ENCODE measurements at places on chromosomes 11 and 22.

- DNase-seq: no peak
These were observed 16.4 kb downstream of the C1QTNF6 start for GRCh38 chr22:37171662-37172061.

DNA sequence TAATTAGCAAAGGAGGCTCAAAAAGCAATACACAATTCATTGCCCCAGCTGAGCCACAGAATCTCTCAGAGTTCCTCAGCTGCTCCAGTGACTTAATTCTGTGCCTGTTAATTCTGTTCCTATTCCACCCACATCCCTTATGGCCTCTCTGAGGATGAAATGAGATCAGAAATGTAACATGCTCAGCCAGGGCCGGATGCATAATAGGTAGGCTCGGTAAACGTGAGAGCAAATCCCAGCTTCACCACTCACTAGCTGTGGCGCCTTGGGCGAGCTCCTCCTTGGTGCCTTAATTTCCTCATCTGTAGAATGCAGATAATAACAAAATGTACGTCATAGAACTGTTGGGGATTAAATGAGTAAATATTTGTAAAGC lies 42.8 kb upstream of the DKK3 start:
- no peak for DNase-seq

DNA sequence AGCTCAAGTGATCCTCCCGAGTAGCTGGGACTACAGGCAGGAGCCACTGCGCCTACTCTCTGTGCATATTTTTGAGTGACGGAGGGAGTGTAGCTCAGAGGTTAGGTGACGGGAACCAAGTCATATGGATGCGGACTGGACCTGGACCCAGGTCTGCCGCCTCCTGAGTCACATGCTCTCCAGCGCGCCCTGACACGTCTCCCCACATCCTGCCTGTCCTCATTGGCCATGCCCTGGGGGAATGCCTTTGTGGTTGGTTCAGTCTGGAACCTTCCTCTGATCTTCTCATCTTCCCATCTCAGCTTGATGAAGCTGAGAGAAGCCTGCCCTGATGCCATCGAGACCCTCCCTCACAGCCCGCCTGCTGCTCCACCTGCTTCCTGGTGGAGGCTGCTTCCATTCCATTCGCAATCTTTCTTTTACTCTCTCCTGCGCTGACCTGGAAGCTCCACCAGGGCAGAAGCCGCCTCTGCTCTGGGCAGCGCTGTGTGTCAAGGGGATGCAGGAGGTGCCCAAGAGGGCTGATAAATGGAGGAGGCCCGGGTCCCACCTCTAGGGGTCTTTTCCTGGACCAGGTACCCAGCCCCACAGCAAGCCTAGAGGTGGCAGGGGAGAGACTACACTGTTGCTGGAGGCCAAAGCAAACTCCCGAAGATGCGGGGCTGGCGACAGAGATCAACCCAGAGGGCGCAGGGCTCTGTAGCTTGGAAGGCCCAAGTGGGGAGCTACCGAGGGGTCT lies 13.9 kb upstream of the BAIAP2L2 start:
- no peak for DNase-seq

- no peak for DNase-seq
These were observed 29.7 kb upstream of the NXPE4 start for GRCh38 chr11:114625294-114625693.

DNA sequence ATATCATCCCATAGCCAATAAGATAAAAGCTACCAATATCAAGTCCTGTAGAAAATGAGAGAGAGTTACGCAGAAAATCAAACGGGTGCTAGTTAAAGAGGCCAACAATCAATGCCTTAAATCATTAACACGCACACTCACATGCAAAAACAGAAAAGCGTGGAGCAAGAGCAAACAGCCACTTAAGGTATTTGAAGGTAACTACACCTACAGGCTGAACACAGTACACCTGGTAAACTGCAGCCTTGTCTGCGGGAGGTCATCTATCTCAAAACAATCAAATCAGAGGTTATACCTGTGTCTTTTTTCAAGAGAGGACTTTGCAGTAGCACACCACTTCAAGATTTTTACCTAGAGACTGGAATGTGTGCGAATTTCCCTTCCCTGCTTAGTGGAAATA lies 23.6 kb downstream of the SLC35F2 start:
- DNase-seq: no peak

DNA sequence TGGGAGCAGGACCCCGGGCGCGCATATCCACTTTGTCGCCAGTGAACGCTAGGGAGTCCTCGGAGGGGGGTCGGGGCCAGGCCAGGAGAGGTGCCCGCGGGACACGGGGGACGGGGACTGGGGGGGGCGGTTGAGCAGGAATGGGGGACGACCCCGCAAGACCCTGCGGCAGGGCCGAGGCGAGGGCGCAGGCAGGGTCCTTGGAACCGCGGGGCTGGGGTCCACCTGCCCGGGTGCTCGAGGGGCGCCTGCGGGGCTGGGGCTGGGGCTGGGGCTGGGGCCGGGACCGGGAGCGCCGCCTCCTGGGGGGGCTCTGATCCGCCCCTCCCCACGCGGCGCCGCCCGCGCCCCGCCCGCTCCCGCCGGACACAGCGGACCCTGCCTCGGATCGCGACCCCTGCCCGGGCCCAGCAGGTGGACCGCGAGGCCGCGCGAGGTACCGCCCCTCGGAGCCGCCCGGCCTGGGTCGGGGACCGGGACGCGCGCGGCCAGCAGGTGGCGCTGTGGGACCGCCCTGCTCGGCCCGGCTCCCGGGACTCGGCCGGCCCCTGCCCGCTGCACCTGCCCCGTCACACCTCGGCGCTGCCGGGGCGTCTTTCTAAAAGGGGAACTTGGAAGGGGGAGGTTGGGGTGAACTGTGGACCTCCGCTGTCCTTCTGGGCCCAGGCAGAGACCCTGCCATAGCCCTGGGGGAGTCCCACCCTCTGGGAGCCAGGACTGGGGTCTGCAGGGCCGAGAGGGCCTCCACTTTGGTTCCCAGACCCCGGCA lies 11.0 kb downstream of the CRELD2 start:
- DNase-seq: peak; percentile 68

DNA sequence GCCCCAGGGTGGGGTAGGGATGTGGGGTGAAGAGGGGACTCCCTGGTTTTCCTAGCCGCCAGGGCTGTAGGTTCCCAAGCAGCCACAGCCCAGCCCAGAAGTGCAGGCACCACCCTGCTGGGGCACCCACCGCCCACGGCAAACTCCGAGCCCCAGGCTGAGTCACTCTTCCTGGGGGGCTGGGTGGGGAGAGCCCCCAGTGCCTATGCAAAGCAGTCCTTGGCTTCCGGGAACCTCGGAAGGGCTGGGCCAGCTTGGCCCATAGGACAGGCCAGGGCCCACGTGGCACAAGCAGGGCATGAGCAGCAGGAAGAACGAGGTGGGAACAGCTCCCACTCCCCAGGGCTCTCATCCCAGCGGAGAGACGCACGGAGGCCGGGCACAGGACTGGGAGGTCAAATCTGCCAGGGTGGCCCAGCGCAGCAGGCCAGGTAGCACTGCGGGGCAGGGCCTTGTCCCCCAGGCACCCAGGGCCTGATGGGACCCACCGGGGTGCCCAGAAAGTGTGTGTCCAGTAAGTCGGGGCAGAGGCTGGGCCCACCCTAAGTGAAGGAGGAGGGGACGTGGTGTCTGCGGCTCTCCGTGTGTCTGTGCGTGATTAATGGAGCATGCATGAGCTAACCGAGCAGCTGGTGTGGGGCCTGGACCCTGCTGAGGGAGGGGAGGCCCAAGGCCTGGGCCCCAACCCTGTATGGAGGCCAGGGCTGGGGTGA lies 4.6 kb upstream of the IL17REL start:
- peak; percentile 81 for DNase-seq

DNA sequence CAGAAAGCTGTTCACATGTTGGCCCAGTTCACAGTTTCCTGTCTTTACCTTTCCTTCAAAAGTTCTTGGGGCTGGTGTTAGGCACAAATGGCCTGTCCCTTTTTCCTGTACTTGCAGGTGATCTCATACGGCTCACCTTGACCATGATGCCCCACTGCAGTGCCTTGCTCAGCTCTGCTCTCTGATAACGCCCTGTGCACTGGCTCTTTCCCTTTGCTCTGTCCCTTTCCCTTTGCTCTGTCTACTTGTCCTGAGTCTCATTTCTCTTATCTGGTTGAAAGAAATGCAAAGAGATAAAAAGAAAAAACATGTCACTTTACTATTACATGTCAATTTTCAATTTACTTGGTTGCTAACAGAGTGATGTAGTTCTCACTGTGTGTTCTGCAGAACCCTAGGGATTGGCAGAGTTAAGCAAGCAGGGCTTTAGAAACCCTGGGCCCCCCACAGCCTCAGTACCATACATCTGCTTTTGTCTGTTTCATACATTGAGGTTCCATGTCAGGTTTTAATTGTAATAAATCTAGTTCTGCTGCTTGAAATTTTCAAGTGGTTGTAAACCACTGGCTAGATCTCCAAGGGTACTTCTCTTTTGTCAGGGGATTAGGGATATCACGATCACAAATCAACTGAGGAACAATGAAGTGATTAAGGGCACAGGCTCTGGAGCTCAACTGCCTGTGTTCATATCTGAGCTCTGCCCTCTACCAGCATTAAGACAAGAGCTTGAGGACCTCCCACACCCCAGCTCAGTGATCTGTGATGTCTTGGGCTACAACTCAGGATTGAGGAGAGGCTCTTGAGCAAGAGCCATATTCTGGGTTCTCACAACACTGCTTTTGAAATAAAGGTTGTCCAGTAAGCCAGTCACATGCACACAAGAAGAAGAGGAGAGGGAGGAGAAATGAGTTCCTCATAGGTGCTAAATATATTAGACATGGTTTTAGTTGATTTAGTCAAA lies 16.3 kb upstream of the SORL1 start:
- DNase-seq: no peak

GRCh38 chr22:44622147-44622427 lies 79.9 kb upstream of the PRR5 start:
- no peak for DNase-seq

GRCh38 chr11:101336155-101336554 lies 206.5 kb upstream of the PGR start:
- DNase-seq: no peak

- no peak for DNase-seq
These were observed 2.0 kb upstream of the TBX10 start for GRCh38 chr11:67641338-67642172.

DNA sequence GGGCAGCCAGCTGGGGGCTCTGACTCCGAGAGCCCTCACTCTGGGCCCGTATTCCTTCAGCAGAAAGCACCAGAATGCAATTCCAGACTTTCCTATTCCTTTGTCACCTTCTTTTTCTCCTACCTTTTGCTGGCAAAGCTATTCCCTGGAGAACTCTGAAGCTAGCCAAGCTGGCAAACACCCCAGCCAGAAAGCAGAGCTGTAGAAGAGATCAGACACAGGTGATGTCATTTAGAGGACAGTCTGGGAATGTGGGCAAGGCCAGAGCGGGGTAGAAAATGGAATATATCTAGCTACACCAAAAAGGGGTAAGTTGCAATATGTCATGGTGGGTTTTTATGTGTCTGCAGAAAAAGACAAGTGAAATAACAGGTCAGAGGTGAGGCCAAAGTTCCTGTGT lies 205.1 kb downstream of the NXPE2 start:
- no peak for DNase-seq

- no peak for DNase-seq
These were observed 11.4 kb upstream of the ARHGEF17 start for GRCh38 chr11:73296501-73297230.

DNA sequence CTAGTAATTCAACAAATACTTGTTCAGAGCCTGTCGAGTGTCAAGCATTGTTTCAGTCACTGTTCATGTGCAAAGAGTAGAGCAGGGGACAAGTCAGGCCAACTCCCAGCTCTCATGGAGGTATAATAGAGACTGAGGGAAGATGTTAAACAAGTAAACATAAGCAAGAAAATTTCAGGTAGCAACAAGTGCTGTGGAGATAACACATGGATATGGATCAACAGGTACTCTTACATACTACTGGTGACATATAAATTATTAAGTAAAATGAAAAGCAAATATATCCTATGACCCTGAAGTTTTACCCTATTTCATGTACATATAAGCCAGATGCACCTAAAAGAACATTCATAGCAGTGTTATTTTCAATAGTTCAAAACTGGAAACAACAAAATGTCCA lies 42.7 kb downstream of the SIK2 start:
- DNase-seq: no peak

DNA sequence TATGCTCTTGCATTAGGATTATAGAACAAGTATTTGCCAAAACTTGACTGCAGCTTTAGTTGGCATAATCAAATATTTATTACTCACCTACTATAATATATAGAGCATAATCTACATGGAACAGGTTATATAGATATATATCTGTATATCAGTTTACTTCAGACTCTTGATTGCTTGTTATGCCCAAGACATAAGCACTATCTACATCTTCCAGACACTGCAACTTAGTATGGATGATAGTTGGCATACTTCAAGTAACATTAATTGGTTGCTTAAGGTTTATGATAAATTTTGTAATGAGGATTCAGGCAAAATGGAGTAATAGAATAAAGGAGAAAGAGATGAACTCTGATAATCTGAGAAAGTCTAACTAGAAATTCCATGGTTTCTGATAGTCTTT lies 1.0 kb downstream of the CCDC15 start:
- DNase-seq: no peak

DNA sequence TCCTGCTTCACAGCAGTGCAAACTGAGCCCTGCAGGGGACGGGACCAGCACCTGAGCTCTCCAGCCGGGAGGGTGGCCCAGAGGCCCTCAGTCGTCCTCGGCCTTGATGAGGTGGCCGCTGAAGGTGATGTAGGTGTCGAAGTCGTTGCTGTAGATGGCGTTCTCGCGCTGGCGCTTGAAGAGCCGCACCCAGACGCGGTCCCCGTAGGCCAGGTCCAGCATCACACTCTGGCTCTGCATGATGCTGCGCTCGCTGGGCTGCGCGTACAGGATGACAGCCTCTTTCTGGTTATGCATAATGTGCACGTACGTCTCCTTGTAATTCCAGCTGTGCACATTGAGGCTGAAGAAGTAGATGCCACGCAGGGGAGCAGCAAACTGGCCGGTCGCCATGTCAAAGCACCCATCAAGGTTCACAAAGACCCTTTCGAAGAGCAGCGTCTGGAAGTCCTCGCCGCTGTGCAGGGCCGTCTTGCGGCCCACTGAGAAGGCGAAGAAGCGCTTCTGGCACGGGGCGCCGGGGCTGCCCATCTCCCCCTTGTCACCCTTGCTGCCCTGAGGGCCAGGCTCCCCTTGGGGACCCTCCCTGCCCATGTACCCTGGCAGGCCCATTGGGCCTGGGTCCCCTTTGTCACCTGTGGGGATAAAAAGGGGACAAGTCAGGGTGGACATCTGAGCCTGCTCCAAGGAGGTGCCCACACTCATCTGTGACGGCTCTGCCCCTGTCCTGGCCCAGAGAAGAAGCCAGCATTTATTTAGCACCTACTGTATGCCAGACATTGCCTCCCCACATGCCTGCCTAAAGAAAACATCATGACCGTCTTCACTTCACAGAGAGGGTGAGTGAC lies 5.7 kb downstream of the C1QTNF6 start:
- no peak for DNase-seq

DNA sequence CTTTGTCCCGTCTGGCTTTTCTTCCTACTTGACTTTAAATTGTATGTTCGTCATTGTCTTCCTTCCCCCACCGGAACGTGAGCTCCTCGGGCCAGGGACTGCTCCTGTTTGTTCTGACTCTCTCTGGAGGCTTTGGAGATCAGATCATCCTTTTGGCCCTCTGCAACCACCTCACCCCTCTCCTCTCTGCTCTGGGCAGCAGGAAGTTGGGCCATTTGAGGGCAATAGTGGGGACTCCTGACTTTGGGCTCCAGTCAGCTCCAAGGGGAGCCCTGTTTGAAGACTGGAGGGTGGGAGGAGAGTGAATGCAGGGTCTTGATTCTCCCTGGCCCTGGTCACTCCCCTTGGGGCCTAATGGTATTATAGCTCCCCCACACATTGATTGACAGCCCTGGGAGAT lies 186.3 kb upstream of the B3GAT1 start:
- no peak for DNase-seq

- DNase-seq: no peak
These were observed 114.6 kb downstream of the CEP164 start for GRCh38 chr11:117442049-117442868.

- DNase-seq: no peak
These were observed 14.7 kb upstream of the ASRGL1 start for GRCh38 chr11:62322524-62322923.

Measured in stimulated activated CD8-positive, alpha-beta memory T cell treated with anti-CD3 and anti-CD28 coated beads, Interleukin-4, amount 100 ng/mL, for 24 hours (primary cell).